Posterior vena cava (tissue), 2 donors: ENCODE measurements at places on chromosomes 3 and 15.

GRCh38 chr15:41024885-41025284 is 71.6 kb downstream of the CHAC1 start:
- DNase-seq: no peak

GRCh38 chr3:64607032-64607551 is 80.7 kb downstream of the ADAMTS9 start:
- no peak for DNase-seq

GRCh38 chr3:30331519-30331918 is 274.9 kb upstream of the TGFBR2 start:
- no peak for DNase-seq

DNA sequence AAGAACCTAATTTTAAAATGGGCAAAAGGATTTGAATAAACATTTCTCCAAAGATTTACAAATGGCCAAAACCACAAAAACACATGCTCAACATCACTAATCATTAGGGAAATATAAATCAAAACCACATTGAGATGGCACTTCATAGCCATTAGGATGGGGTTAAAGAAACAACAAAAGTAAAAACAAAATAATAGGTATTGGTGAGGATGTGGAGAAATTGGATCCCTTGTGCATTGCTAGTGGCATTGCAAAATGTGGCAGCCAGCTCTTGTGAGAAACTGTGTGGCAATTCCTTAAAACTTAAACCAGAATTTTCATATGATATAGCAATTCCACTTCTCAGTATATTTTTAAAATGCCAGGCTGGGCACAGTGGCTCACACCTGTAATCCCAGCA is 126.5 kb downstream of the STT3B start:
- no peak for DNase-seq

DNA sequence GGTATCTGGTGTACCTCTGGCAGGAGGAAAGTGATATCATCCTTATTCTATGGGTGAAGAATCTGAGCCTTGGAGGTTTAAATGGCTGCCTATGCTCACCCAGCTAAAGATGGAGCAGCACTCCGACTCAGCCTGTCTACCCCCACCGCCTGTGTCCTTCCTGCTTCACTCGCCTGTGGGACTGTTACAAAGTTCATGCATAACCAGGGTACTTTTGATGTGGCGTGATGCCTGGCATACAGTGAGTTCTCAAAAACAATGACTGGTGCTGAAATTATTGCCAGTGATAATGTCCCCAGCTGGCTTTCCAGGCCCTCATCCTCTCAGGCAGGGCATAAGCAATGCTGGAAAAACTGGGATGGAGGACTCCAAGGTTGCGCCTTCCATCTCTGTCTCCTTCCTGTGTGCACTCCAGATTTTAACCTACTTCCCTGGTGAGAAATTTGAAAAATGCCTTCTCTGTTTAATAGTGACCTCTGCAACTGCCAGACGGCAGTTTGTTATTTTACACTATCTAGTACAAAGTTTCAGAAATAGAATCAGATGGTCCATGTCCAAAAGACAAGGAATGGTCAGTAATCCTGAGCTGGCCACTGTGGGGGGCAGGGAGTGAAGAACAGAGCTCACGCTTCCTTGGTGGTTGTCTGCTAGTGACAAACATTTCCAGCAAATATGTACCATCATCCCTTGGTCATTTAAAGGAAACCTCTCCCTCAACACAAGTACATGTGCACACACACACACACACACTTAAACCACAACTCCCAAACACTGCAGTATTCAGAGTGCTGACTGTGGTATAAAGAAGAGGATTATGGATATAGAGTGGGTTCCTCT is 86.5 kb upstream of the NMNAT3 start:
- no peak for DNase-seq

- DNase-seq: no peak
Measured at GRCh38 chr3:52134761-52135160, 19.5 kb downstream of the POC1A start.

DNA sequence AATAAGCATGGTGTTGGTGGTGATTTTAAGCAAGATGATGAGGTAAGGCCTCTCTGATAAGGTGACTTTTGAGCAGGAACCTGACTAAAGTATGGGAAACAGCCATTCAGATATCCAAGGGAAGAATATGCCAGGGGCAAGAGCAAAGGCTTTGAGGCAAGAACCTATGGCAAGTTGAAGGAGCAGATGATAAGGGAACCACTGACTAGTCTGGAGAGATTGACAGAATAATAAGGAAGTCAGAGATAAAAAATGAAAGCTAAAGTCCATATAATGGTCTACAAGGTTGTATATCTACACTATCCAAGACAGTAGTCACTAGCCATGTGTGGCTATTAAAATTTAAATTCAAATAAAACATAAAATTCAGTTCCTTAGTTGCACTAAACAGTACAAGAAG is 2.5 kb upstream of the C3orf38 start:
- no peak for DNase-seq

DNA sequence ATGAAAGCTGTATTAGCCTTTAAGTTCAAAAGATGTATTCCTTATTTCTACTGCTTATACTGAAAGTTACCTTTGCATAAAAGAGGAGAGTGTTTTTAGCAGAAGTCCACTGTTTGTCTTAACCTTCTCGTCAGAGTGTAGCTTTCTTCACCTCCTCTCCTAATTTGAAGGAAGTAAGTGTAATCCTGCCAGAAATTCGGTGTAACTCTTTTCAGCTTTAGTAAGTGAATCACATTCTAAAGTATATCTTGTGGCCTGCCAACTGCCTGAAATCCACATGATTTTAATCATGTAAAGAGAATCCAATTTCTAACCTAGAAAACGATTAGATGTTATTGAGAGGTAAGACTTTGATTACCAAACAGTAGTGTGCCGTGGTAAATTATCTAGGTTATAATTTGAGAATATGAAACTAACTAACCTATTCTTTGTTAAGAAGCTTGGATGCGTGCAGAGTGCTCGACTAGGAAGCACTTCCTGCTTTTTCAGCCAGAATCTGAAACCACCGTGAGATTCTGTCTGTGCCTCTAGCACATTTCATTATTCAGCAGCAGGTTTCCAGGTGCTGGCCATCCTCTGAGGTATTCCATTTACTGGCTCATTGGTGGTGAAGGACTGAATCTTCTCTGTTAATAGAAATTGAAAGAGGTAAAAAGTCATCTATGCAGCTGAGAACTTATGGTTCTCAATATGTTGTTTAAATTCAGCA is 7.5 kb downstream of the GYG1 start:
- no peak for DNase-seq

GRCh38 chr3:52483577-52484381 is 11.4 kb upstream of the STAB1 start:
- DNase-seq: no peak

GRCh38 chr3:187831125-187832051 is 86.1 kb upstream of the BCL6 start:
- DNase-seq: no peak

DNA sequence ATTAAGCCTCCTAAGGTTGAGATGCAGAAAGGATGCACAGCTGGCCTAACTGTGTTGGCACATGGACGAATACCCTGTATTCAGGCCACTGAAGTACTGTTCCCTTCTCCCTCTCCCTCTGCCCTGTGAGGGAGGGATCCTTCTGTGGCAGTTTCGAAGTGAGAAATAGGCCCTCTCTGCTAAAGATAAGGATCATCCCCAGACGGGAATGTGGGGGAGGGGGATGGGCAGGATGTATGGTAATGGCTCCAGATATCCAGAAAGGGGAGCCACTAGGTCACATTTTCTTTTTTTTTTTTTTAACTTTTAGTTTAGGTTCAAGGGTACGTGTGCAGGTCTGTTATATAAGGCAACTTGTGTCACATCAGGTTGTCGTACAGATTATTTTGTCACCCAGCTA is 463.1 kb downstream of the TBL1XR1 start:
- no peak for DNase-seq

GRCh38 chr3:107013641-107014040 is 363.6 kb upstream of the CCDC54 start:
- DNase-seq: no peak

- no peak for DNase-seq
Measured at GRCh38 chr15:73696641-73697001, 12.4 kb downstream of the CD276 start.

DNA sequence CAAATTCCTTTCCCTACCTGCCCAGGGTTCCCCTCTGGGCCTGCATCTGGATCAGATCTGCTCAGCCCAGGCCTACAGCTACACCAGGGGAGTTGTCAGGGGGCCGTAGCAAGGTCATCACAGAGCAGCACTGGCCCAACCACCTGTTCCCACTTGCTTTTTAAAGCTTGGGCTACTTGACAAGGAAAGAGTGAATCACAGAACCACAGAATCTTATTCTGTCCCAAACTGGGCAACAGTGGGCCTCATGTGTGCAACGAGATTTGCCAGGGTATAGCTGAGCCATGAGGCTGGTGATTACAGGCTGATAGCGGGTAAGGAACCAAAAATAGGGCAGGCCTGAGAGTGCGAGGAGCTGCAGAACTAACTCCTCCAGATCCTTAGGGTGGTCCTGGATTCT is 66.7 kb downstream of the MYLK start:
- no peak for DNase-seq

- no peak for DNase-seq
Measured at GRCh38 chr3:56985878-56986277, 74.6 kb upstream of the SPATA12 start.

GRCh38 chr15:41001524-41002214 is 48.4 kb downstream of the CHAC1 start:
- DNase-seq: no peak

- peak; percentile 96 for DNase-seq
Measured at GRCh38 chr3:52237657-52238172, 1.2 kb downstream of the TWF2 start.

DNA sequence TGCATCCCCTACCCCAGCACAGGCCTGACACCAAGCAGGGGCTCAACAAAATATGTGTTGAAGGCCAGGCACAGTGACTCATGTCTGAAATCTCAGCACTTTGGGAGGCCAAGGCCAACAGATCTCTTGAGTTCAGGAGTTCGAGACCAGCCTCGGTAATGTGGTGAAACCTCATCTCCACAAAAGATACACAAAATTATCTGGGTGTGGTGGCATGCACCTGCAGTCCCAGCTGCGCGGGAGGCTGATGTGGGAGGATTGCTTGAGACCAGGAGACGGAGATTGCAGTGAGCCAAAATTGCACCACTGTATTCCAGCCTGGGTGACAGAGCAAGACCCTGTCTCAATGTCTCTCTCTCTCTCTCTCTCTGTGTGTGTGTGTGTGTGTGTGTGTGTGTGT is 30.7 kb upstream of the CYP11A1 start:
- DNase-seq: no peak

DNA sequence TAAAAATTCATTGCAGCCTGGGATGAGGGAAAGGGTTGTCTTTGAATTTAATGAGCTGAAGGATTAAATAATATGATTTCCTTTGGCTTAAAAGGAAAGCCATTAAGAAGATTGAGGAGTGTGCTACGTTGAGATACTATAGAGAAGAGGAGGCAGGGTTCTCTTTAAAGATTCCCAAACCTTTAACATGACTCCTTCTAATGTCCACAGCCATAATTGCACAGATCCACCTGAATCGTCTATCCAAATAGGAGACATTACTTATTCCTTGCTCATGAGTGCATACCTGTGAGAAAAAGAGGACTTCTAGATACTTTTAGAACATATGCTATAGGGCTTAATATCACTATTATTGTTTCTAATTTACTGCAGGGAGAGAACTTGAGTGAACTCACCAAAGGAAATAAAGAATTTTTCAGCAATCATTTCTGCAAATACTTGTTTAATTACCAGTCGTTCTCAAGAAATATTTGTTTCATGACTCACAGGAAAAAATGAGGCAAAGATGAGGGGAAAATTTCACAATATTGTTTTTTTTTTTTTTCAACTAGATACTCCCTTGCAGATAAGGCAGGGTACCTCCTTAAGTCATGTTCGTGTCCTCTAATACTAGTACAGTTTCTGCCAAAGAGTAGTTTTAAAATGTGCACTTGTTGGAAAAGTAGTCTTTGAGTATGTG is 8.9 kb upstream of the SUCNR1 start:
- no peak for DNase-seq

- DNase-seq: no peak
Measured at GRCh38 chr15:80878867-80879250, 99.7 kb downstream of the CEMIP start.

DNA sequence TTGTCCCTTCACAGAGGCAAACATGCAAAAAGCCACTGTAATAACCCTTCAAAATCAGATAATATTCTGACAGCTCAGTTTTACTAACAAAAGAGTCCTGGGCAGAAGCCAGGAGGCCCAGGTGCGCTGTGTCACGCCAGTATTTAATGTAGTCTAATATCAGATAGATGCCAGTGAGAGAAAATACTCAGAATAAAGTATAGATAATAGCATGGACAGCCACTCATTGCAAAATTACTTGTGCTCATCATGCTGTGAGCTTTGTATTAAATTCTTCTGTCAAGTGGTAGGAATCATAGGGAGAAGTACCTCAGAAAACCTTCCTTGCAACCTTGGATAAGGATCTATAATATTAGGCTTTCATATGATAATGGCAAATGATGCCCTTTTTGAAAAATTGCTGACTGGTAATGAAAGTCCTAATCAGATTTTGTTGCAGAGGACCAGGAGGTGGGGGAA is 1154.3 kb downstream of the ROBO1 start:
- no peak for DNase-seq

DNA sequence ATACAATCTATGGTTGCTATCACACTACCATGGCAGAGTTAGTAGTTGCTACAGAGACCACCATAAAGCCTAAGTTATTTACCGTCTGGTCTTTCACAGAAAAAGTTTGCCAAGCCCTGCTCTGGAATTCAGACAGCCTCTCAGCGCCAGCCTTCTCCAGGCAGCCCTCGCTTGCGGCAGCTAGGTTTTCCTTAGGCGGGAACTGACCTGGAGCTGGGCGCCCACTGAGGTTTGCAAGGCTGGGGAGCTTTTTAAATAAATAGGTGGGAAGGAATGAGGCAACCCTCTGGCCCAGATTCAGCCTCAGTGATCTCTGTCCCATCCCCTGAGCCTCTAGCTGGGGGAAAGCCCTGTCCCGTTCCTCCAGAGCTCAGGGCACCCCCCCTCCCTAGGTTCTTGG is 1.2 kb downstream of the CTSH start:
- DNase-seq: no peak

- DNase-seq: no peak
Measured at GRCh38 chr3:57758686-57759085, 2.6 kb downstream of the SLMAP start.

DNA sequence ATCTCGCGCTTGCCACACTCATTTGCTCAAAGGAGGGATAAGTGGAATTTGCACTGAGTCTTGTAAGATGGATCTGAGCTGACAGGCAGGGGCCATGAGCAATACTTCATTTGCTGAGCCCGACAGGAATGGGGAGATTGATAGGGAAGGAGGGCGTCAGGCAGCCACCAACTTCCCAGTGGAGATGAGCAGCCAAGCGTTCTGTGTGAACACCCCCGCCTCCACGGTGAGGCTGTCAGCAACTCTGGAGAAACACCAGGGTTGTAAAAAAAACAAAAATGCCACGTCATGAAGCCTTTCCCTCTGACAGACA is 36.8 kb downstream of the TLE3 start:
- peak; percentile 47 for DNase-seq

DNA sequence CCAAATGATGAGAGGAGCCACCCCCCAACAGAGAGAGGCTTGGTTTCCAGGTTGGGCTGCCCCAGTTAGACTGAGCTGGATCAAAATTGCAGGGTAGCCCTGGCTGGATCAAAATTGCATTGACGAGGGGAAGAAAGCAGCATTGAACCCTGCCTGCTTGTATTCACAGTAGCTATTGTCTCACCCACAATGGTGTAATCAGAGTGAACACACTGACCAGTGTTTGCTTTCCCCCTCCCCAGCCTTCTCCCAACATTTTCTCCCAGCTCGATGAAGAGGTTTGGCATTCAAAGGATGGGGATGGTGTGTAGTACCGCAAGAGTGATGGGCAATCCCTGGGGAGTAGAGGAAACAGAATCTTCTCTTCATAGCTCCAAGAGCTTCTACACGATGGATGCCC is 223.8 kb downstream of the ADAMTS9 start:
- DNase-seq: no peak

- DNase-seq: no peak
Measured at GRCh38 chr3:50202353-50203112, 2.5 kb upstream of the SLC38A3 start.
